ENCODE measurements at places on chromosomes 3 and 15. TPM values are rescaled to one million over a fixed set of nuclear protein-coding genes. Genes with fewer than 3 reads are reported as not detected.

- DNase-seq: no peak
These were observed 121.2 kb upstream of the RASGRP1 start for GRCh38 chr15:38685686-38686339.

DNA sequence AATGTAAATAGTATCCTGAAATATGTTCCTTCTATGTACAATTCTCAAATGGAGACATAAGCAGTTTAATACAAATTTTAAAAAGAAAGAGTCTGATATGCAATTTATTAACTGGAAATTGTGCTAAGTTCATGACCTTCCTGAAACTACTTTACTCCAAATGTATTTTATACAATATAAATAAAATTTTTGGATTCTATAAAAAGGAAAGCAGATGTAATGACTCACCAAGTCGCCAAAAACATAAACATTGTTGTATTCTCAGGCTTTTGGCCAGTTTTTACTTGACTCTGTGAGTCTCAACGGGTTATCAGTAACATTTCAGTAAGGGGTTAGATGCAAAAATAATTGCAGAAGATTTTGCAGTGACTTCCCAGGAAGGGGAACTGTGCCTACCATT is 948.2 kb downstream of the EPHA3 start:
- no peak for DNase-seq

DNA sequence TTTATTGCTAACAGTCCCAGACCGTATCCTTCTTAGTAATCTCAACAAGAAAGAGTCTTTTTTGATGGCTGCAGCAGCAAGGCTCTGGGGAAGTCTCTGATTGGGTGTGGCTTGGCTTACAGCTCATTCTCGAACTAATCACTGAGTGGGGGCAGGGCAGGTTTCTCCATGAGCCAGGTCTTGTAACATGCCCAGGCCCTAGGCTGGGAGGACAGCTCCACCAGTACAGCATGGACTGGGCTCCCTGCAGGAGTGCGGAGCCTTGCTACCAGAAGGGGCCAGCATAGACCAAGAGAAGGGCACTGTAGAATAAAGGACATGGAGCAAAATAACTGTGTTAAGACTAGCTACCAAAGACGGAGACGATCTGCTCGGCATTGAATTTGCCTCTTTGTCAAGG is 7.2 kb downstream of the CD276 start:
- no peak for DNase-seq

DNA sequence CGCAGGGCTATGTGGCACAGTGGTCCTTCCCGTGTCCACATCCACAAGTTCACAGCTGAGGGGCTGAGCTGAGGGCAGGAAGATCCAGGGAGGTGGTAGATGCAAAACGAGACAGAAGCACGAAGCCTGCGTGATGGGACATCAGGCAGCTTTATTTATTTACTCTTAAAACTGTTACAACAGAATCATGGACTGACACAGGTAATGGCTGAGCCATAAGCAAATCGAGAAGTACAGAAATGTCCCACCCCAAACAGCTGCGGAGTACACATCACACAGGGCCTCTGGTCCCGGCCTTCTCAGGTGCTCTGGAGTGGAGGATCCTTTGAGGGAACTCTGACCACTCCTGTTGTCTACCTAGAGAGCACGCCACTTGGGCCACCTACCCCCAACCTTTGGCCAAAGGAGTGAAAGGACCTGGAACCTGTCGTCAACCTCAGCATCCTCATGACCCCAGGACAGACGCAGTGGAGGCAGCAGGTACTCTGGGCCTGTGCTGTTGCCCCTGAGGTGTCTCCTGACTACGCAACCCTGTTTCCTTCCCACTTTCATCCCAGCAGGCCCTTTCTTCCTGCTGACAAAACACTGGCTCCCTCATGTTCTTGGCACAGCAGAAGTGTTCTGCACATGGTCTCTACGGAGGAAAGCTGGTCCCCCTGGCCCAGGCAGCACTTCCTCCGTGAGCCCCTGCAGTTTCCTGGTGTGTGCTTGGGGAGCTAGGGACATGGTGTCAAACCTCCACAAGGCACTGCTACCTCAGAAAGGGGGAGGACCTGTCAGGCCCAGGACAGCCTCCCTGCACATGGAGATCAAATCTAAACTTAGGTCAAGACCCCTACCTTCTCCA is 47.8 kb downstream of the DHX30 start:
- no peak for DNase-seq

GRCh38 chr15:99961011-99961441 is 227.8 kb upstream of the LYSMD4 start:
- DNase-seq: peak; percentile 47

DNA sequence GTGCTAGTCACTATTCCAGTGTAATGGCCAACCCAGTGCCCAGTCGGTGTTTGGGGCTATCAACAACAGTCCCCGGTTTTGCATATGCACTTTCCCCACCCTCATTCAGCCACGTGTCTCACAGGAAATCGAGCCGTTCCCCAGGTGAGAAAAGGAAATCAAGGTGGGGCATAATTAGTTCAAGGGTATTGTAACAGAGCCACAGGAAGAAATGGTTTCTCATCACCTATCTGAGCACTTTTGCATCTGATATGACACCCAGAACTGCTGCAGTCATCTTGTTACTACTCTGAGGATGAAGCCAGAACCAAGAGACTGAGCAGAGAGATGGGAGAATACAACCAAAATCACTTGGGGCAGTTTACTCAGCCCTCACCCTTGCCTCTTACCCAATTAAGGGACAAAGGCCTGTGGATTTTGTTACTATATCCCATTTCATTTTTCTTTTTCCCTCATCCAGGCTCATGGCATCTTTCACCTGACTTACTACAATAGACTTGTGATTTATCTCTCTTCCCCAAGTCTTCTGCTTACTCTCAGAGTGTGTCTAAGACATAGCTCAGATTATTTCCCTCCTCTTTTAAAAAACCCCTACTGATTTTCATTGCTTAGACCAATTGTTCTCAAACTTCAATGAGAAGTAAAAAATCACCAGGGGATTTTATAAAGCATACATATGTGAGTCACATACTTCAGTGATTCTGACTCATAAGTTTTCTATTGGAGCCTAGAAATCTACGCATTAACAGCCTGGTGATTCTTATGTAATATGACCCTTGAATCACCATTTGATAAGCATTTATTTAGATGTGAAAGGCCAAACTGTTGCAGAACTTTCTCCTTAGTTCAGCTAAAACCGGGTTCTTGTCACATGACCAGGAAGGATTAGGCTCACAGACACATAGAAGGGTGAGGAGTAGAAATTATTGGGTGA is 40.5 kb downstream of the TRAT1 start:
- DNase-seq: no peak

DNA sequence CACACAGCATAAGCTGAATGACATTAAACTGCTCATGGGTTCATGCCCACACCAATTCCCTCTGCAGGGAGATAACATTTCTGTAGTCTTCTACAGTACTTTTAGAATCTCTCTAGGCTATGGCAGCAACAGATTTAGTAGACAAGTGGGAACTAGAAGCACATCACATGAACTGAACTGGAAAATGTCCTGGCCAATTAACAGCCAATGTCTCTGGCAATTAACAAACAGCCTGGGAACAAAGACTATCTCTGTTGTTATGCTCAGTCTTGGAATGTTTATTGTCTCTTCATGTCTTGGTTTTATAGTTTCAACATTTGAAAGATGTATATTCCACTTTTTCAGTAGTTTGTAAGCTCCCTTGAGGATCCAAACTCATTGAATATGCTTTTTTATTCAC is 523.2 kb upstream of the NAALADL2 start:
- DNase-seq: no peak

The SCAMP2 gene
- total RNA-seq: 67.9 TPM

Measured in chondrocyte (in vitro differentiated cells).